NCI-H1105 (cell line): ENCODE measurements at places on chromosomes 12 and 14.

GRCh38 chr14:93475471-93475870 is 44.7 kb downstream of the UNC79 start:
- no peak for DNase-seq

DNA sequence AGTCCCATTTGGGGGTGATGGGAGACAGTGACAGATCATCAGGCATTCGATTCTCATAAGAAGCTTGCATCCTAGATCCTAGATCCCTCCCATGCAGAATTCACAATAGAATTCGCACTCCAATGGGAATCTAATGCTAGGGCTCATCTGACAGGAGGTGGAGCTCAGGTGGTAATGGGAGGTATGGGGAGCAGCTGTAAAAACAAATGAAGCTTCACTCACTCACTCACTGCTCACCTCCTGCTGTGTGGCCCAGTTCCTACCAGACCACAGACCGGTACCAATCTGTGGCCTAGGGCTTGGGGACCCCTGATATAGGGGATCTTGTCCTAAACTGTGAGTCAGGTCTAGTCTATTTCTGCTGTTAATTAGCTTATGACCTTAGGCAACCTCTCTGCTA is 40.1 kb upstream of the EPS8 start:
- no peak for DNase-seq

DNA sequence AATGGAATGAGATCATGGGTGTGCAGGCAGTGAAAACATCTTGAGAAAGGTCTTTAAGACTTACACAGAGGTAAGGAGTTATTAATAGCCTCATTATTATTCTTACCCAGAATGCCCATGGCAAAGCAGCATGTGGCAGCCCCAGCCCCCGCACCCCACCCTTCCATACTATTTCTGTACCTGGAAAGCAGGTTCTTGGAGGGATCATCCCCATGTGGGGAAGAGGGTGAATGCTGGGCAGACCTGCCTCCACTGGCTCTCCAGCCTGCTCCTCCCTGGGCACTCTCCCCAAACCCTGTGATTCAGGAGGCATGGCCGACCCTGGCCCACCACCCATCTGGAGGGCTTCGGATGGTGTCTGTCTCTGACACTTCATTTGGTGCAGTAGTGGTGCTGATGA is 28.3 kb downstream of the NPC2 start:
- DNase-seq = no peak

GRCh38 chr14:84087986-84088531 is 1441.9 kb upstream of the FLRT2 start:
- DNase-seq = no peak

GRCh38 chr14:100419856-100420255 is 96.7 kb downstream of the SLC25A47 start:
- no peak for DNase-seq

GRCh38 chr12:26631846-26632245 is 201.1 kb downstream of the ITPR2 start:
- no peak for DNase-seq

GRCh38 chr12:32229971-32230612 is 123.4 kb downstream of the BICD1 start:
- DNase-seq = no peak

GRCh38 chr12:46403719-46404070 is 31.1 kb upstream of the SLC38A2 start:
- DNase-seq = no peak

GRCh38 chr12:24605466-24605865 is 343.4 kb downstream of the BCAT1 start:
- DNase-seq = no peak

DNA sequence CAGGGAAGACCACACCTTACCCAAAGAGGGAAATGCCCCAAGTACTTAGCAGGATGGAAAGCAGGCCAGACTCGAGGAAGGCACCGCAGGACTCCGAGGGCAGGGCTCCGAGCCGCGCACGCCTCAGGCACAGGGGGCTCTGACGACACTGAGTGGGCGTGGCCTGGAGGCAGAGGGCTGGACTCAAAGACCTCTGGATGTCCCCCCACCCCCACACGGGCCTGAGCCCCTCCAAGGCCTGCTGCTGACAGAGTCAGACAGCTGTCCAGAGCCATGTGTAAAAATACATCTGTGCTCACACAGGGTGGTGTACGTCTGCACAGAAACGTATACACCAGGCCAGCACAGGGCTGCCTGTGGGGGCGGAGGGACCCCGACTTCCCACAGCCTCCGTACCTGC is 1.4 kb downstream of the AKT1 start:
- no peak for DNase-seq

GRCh38 chr12:11960646-11961045 is 110.1 kb upstream of the BCL2L14 start:
- DNase-seq = no peak

- DNase-seq = peak; percentile 2
Measured at GRCh38 chr14:50311337-50311971, 575 bp downstream of the L2HGDH start.

GRCh38 chr14:50791201-50791600 is 39.8 kb downstream of the NIN start:
- DNase-seq = no peak

DNA sequence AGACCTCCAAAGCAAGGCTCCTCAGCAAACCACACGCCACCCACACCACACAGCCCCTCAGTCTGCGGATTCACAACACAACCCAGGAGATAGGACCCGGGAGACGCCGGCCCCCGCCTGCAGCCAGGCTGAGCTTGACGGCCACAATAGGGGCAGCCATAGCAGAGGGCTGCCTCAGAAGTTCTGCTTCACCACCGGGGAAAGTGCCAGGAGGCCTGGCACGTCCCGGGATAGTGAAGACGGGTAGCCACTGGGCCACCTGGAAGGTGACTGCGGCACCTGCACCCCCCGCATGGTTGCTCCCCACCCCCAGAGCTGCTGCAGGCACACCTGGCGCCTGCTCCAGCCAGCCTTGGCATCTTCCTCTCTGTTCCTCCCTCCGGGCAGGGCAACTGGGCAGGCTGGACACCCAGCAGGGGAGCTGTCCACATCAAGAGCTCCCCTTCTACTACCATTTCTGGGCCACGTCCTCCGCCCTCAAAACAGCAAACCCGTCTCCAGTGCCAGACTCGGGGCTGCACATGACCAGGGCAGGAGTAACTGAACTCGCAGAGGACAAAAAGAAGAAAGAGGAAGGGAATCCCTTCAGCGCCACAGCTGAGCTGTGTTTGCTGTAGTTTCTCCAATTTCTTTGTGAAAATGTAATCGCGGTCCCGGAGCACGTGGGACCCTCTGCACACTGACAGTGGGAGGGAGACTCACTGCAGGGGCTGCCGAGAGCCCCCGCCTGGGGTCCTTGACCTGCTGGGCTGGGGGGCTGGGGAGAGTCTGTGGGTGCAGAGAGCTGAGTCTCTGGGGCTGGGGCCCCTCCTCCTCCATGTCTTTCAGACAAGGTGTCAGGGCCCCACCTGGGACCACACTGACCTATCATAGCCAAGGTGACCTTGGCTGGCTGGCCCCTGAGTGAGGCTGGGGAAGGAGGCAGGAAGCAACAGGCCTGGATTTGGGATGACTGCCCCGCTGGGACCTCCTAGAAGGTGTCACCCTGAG is 74.2 kb upstream of the C14orf180 start:
- no peak for DNase-seq

DNA sequence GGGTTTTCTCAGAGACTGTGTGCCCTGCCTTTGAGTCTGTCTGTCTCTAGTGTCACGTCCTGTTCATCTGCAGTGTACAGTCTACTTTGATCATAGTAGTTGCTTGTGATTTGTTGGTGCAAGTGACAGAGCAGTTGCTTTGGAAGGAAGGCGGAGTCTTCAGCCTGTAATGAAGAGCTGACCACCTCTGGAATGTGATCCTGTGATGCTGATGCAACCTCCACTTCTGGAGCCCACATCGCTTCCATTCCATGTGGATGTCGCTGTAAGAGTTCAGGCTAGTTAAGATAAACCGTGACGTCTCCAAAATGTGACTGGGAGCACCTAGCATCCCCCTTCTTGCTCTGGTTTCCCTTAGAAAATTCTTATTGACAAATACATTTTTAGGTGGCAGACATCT is 51.8 kb downstream of the PELI2 start:
- DNase-seq = no peak

GRCh38 chr12:3201339-3202051 is 124.3 kb downstream of the TSPAN9 start:
- DNase-seq = no peak

- DNase-seq = no peak
Measured at GRCh38 chr14:21267431-21267845, 1.8 kb downstream of the HNRNPC start.

GRCh38 chr12:31220633-31221550 is 105.1 kb downstream of the SINHCAF start:
- no peak for DNase-seq

DNA sequence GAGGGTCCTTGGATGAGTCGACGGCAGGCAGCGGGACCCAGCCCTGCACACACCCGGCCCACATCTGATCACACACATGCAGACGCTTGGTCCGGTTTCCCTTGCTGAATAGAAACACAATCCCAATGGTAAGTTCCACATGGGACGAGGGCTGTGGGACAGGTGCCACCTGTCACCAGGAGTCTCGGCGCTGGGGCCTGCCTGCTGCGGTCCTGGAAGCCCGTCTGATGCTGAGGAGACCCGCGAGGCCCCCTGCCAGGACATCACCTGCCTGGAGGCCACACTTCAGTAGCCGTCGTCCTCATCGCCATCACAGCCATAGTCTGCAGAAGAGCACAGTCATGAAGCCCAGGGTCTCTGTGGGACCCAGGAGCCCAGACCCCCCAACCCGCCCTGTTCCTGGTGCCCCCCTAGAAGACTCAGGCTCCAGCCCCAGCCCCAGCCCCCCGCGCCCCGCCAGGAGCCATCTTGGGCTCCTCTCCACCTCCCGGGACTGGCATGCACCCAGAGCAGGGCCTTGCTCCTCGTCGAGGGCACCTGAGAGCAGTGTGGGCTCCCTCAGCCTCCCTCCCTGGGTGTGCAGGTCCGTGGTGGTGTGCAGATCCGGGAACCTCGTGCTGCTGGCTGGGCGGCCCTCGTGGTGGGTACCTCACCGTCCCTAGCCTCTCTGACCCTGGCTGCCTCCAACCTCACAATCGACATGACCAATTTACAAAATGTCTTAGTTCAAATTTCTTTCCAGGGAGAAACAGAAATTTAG is 29.3 kb upstream of the NUDT14 start:
- DNase-seq = no peak

GRCh38 chr14:23636317-23637211 is at the start of gene DHRS2:
Gene DHRS2 (plus strand): TSS chr14:23636364. CDS start chr14:23638865, 2,501 bp downstream.
- no peak for DNase-seq

GRCh38 chr12:15632708-15633107 is 156.5 kb downstream of the EPS8 start:
- DNase-seq = no peak
